Keratinocyte (primary cell): ENCODE measurements at places on chromosomes 4 and X.

GRCh38 chrX:9913146-9913433, 54.1 kb upstream of the CLDN34 start:
- no peak for DNase-seq

DNA sequence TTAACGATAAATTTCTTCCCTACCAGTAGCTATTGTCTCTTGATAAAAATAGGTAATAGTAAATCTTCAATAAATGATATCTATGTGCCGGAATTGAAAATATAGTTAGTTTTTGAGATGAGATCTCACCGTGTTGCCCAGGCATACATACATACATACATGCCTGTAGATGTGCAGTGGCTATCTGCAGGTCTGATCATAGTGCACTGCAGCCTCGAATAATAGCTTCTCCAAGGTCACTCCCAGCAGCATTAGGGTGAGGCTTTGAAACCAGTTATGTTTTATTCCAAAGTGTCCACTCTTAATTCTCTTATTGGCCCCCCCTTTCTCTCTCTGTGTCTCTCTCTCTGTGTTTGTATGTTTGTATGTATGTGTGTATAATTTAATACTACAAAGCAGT, 37.5 kb downstream of the ZFX start:
- no peak for DNase-seq

GRCh38 chrX:9352694-9353411, 112.0 kb upstream of the TBL1X start:
- no peak for DNase-seq

DNA sequence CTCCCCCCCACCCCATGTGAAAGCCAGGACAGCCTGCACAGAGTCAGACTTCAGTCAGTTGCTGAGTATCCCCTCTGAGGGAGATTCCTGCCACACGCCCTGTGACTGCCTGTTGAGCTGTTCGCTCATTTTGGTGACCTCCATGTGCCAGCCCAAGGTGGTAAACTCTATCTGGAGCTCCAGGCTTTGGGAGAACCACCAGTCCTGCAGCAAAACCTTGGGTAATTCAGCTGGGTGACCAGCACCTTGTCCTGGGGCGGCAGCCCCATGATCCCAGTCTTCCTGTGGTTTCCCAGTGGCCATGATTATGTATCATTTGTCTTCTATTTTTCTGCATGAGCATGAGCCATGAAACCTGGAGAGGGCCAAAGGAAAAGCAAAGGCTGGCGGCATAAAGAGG, 73.4 kb downstream of the NBDY start:
- no peak for DNase-seq

DNA sequence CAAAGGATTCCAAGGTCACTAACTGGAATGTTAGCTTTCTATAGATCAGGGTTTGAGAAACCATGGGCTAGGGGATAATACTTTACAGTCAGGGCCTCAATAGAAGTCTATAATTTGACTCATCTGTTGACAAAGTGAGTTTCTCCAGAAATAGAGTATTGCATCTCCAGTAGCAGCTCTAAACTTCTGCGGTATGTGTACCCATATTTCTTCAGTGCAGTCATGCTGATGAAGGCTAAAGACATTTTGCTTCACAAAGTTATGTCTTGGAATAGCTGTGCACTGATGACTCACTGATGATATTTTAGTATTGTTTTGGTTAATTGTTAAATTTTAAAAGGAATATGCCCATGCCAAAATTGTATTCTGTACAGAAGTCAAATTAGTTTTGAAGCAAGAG, 464.9 kb upstream of the AMOT start:
- no peak for DNase-seq

- no peak for DNase-seq
These were observed 37.4 kb upstream of the PACRGL start for GRCh38 chr4:20662851-20663250.

GRCh38 chrX:24561121-24561520, 86.0 kb downstream of the PCYT1B start:
- DNase-seq: no peak

DNA sequence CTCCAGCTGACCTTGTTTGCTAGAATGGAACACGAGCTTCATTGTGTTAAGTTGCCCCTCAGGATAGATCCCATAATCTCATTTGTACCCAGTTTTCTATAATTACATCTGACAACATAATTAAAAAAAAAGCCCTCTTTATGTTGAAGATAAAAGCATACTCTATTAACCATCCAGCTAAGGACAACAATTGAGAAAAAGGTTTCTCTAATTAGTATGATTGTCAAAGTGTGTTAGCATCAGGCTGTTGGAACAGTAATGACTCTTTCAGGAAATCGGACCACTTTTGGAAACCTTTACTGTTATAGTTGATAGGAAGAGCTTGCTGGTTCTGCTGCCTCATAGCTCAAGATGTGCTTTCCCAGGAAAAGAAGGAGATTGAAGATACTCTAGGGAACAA, 172.6 kb downstream of the FHIP1A start:
- no peak for DNase-seq

- no peak for DNase-seq
These were observed 75.6 kb downstream of the LRBA start for GRCh38 chr4:150939530-150939929.

DNA sequence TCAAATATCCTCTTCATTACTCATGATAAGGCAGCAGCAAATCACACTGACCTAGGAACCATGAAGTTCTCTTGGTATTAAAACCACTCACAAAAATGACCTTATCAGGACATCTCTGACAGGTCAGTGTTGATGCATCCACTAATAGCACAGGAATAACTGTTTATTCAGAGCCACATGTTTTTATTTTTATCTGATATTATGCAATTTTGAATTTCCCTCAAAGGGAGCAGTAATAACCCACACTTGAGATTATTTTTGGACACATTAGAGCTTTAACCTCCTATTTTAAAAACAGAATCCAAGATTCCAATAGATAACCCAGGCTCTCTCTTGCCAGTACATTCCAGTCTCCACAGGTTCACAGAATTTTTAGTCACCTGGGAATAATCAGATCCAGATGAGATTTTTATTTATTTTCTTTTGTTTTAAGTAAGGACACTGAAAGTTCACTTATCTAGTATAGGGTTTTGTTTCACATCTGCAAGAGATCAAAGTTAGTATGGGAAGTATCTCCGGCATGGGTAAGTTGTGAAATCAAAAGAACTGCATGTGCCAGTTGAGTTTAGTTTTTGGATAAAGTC, 36.3 kb upstream of the MYOZ2 start:
- no peak for DNase-seq

GRCh38 chr4:13117185-13117584, 367.0 kb downstream of the RAB28 start:
- no peak for DNase-seq

GRCh38 chr4:127449449-127449848, 183.3 kb upstream of the INTU start:
- no peak for DNase-seq
